ENCODE measurements at places on chromosomes 3 and 15. TPM values are rescaled to one million over a fixed set of nuclear protein-coding genes. Genes with fewer than 3 reads are reported as not detected.

DNA sequence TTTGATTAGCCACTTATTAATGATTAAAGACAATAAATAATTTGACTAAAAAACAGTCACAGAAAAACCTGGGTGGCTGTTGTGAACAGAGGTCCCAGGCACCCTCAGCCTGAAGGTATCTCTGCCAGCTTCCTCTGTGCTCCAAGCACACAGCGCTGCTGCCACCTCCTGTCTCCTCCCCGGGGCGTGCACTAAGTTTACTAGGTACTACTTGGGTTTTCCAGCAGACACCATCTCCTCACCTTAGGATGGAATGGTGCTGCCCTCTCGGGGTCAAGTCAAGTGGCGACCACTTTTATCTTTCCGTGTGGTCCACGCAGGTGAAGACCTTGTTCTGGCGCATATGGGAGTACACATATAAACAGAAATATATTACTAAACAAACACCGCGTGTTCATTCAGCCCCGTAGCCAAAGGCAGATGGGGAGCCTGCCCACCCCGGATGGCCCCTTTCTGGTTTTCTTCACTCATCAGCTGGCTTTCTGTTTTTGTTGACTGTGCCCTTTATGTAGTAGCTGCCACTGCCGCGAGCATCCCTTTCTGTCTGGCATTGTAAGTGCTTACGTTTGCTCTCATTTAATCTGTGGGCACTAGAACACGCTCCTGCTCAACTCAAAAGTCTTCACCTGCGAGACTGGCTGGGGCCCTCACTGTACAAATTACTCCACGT, 128.0 kb downstream of the LRIG1 start:
- peak; percentile 4 for DNase-seq

- DNase-seq, result no peak
These were observed 205.8 kb downstream of the SLCO3A1 start for GRCh38 chr15:92059036-92059970.

DNA sequence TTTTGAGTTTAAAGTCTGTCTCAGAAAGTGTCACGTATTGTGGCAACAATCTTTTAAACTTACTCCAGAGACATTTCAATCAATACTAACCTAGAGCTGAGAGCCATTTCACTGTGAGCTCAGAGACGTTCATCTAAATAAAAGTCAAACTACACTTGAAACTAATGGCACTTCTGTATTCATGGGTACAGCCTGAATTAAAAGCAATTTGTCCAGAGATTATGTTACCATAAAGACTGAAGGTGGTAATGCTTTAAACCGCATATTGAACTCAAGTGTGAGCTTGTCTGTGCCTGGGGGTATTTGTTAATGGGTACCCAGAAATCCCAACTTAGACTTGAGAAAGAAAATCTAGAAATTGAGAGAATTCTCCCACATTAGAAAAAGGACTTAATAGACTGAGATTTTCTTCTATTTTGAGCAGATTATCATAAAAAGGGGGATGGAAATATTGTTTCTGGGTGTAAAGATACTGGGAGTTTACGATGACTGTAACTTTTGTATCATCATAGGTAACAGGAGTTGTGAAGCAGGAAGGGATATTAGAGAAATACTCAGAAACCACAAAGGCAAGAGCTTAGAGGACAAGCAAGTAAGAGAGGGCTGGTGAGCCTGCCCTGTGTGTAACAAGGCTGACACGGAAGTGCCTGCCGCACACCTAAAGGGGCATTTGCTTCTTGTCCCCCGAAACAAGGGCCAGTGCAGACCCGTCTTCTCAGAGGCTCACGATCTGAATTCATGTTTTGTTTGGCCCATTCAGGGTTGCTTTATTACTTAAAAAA, 36.9 kb downstream of the LRIG1 start:
- no peak for DNase-seq

DNA sequence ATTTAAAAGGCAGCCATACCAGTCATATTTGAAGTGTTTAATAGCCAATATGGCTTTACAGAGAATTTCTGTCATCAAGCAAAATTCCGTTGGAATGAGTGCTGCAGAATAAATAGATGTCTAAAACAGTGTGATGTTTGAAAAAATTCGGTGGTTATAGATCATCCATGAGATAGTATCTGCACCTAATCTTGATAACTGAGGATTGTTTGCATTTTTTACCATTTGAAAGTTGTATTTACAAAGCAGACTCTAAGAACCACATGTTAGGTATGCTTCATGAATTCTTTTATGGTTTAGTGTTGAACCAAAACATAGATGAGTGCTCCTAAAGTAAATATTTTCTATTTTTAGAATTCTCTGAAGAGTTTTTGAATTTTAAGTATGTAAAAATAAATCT, 476.1 kb downstream of the NAALADL2 start:
- DNase-seq, result no peak

DNA sequence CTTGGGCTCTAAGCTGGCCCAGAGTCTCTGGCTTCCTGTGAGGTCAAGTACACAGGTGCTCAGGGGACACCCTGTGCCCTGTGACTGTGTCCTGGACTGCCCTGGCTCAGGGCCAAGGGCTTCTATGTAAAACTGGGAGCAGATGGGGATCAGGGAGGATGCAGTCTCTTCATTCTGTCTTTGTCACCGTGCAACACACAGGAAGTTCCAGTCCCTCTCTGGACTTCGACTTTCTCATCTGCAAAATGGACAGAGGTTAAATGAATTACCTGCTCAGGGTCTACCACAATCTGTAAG, 61.9 kb upstream of the TLE3 start:
- DNase-seq, result no peak

- no peak for DNase-seq
These were observed 11.8 kb upstream of the CLN6 start for GRCh38 chr15:68241088-68241935.

DNA sequence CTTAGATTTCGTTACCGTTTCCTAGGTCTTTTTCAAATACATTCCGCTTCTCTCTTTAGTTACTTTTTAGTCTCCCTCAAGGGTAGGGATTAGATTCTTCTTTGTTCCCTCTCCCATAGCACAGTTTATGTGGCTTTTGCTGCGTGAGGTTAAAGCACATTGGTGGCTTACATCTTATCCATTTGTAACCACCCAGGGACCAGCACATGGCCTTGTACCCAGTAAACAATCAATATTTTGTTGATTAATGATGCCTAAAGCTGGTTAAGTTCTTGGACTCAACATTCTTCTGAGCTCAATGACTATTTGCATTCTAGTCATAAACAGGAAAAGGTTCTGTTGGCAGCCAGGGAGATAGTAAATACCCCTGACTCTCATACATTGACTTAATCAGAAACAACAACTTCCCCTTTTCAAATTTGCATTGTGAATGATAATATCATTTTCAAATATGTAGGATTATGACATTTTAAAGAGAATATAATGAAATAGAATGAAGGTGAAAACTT, 60.2 kb downstream of the CACNA1D start:
- DNase-seq, result no peak

- peak; percentile 39 for DNase-seq
These were observed 58.0 kb upstream of the FBN1 start for GRCh38 chr15:48703544-48703943.

GRCh38 chr3:188947401-188948280, 224.1 kb upstream of the TPRG1 start:
- peak; percentile 83 for DNase-seq

GRCh38 chr3:57691411-57692132, 1.3 kb downstream of the DENND6A start:
- DNase-seq, result no peak

DNA sequence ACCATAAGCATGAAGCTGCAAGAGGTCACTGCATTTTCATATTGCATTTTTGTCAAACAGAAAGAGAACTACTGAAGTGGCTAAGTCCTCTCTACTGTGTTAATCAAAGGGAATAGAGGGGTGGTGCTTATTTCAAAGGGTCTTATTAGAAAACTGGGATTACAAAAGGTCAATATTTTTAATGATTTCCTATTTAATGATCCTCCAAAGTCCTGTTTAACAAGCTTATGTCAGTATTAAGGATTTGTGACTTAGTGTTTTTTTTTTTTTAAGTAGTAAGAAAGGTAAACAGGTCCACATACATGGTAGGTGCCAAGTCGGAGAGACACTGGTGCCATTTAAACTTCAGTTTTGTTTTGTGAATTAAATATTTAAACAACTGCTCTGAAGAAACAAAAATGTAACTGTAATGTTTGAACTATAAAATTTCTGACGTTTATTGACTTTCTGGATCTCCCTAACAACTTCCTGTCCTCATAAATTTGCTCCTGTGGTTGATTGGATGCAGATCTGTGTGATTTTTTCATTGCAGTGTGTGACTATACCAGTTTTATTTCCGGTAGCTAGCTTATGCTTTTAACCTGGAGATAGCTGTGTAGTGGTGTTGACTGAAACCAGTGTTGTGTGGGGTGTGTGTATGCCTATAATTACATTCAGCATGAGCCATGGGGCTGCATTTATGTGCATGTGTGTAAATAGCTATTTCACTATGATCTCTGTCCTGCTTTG, 8.6 kb upstream of the CACNA1D start:
- no peak for DNase-seq

TUBGCP5 gene
- total RNA-seq, result 21.9 TPM

ARPIN gene
- total RNA-seq, result 4.0 TPM

PLCL2 gene
- 9.6 TPM for total RNA-seq

LYZL4 gene
- not detected for total RNA-seq

All from MG63 (cell line).